ENCODE measurements at places on chromosomes 7 and 10. TPM values are rescaled to one million over a fixed set of nuclear protein-coding genes. Genes with fewer than 3 reads are reported as not detected.

DNA sequence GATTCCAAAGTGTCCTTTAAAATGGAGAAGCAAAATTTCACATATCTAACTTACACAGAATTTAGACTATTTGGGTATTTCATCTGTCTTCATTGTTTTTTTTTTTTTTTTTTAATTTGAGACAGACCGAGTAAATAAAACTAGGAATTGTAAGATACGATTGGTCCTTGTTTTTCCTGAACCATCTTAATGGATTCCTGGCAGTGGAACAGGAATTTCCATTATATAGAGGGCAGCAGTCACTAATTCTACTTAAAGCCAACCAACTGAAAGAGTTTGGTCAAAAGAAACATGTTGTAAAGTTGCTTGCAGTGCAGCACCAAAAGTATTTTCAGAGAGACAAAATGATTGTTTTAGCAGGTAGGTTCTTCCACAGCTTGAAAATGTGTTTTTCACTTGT is 72.5 kb upstream of the HGF start:
- H3K4me3 ChIP-seq, result no peak overlapping the region
- no peaks in the 10 kb centered on the region for H3K27me3 ChIP-seq
- no peaks in the 10 kb centered on the region for H3K4me1 ChIP-seq
- H3K27ac ChIP-seq, result no peak overlapping the region

- DNase-seq, result no peak
- H3K4me1 ChIP-seq, result peaks cover 4% of the 10 kb centered on the region
- no peaks in the 10 kb centered on the region for H3K27me3 ChIP-seq
- no peaks in the 10 kb centered on the region for H3K36me3 ChIP-seq
- no peak overlapping the region for H3K27ac ChIP-seq
- H3K4me3 ChIP-seq, result no peak overlapping the region
Measured at GRCh38 chr10:61752111-61753011, 89.6 kb downstream of the CABCOCO1 start.

GRCh38 chr7:123824754-123825067 is 20.3 kb upstream of the HYAL4 start:
- peaks cover 7% of the 10 kb centered on the region for H3K4me1 ChIP-seq
- no peaks in the 10 kb centered on the region for H3K36me3 ChIP-seq
- H3K27ac ChIP-seq, result no peak overlapping the region

DNA sequence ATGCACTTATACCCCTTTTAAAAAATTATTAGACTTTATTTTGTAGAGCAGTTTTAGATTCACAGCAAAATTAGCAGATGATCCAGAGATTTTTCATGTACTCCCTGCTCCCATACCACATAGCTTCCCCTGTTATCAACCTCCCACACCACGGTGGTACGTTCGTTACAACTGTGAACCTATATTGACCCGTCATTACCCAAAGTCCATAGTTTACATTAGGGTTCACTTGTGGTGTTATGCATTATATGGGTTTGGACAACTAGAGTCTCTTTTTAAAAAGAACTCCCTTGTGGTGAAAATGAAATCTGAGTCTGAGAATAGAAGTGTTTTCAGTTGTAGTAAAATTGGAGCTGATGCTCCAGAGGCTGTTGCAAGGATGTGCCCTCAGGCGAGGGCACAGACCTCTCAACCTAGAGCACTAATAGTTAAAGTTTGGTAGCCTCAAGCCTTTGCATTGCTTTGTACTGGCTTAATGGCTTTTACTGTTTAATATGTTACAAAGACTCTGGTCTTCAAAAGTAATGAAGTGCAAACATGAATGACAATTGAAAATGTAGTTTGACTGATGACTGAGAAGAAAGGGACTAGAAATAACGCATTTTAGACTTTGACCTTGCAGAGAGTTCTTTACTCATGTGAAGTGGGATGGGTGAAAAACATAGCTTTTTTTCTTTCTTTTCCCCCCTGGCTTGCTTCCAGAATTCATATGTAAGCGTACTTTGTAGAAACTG is 30.6 kb upstream of the CSTF2T start:
- no peaks in the 10 kb centered on the region for H3K4me1 ChIP-seq
- H3K27me3 ChIP-seq, result no peaks in the 10 kb centered on the region
- no peak overlapping the region for H3K27ac ChIP-seq

DNA sequence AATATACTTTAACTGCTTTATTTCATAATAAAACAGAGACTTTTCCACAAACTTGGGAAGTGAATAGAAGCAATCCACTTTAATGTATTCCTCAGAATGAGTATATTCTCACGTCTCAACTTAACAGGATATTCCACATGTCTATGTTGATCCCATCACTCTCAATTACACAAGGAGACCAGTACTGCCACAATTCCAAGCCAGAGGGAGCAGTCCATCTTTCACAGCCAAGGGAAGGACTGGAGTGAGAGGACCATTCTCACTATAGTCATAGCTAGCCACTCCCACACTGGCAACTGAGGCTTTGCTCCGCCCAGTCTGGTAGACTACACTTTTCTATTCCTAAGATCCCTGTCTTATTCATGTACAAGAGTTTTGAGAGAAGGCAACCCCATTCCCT is 553.9 kb downstream of the CNTNAP2 start:
- H3K36me3 ChIP-seq, result no peaks in the 10 kb centered on the region
- H3K27me3 ChIP-seq, result no peaks in the 10 kb centered on the region
- H3K4me1 ChIP-seq, result no peaks in the 10 kb centered on the region
- no peak overlapping the region for H3K4me3 ChIP-seq
- DNase-seq, result no peak

DNA sequence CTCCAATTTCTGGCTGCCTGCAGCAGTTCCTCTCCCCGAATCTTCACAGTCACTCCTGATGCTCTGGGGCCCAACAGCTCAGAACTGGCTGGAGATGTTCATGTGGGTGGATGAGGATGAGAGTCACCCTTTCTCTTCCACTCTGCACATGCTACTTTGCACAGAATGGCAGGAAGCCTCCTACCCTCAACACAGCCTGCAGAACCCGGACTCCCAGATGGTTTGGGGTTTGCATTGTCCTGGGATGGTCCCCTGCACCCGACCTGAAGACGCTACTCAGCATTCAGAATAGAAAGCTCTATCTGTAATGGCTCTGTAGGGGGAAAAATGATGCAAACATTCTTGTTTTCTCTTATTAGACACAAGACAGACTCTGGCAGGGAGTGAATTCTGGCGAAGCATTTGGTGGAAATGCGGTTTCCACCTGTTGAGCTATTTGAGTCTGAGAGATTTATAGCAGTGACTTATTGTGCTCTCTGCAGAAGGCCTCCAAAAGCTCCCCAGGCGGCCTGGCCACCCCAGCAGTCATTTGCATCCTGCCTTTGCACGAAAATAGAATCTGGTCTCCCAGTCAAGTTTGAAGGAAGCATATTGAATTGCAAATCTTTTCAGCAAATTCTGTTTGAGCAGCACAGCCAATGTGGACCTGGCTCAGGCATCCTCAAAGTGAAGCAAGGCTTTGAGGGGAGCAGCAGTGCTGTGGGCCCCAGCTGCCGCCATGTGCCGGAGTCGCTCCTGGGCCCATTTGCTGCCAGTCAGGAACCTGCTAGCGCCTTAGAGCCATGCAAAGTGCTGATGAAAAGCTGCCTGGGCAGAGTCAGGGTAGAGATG is 309.3 kb downstream of the TCERG1L start:
- no peak overlapping the region for H3K27ac ChIP-seq
- DNase-seq, result peak; percentile 25
- no peaks in the 10 kb centered on the region for H3K27me3 ChIP-seq
- no peak overlapping the region for H3K4me3 ChIP-seq
- H3K36me3 ChIP-seq, result no peaks in the 10 kb centered on the region
- H3K4me1 ChIP-seq, result no peaks in the 10 kb centered on the region

DNA sequence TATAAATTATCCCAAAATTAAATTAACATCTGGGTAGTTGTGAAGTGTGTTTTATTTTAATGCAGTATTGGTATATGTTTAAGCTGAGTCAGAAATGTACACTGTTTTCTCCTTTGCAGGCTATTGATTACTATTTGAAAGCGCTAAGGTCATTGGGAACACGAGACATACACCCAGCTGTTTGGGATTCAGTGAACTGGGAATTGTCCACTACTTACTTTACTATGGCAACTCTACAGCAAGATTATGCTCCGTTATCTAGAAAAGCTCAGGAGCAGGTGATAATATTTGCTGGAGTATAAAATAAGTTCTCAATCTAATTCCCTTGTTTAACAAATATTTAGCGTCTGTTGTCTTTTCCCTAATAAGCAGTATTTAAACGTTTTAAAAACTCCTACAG is 27.9 kb downstream of the EDRF1 start:
- no peaks in the 10 kb centered on the region for H3K4me1 ChIP-seq
- H3K27me3 ChIP-seq, result no peaks in the 10 kb centered on the region
- no peak overlapping the region for H3K27ac ChIP-seq
- DNase-seq, result no peak

- H3K27ac ChIP-seq, result peak overlapping the region; percentile 63
- H3K4me1 ChIP-seq, result peaks cover 31% of the 10 kb centered on the region
- peak overlapping the region; percentile 48 for H3K4me3 ChIP-seq
Measured at GRCh38 chr10:114526126-114526503, 121.8 kb upstream of the AFAP1L2 start.

GRCh38 chr10:99329554-99330346 is 594 bp downstream of the CNNM1 start:
- H3K4me1 ChIP-seq, result peaks cover 20% of the 10 kb centered on the region
- no peak overlapping the region for H3K27ac ChIP-seq
- no peaks in the 10 kb centered on the region for H3K36me3 ChIP-seq
- H3K4me3 ChIP-seq, result peak overlapping the region; percentile 62

DNA sequence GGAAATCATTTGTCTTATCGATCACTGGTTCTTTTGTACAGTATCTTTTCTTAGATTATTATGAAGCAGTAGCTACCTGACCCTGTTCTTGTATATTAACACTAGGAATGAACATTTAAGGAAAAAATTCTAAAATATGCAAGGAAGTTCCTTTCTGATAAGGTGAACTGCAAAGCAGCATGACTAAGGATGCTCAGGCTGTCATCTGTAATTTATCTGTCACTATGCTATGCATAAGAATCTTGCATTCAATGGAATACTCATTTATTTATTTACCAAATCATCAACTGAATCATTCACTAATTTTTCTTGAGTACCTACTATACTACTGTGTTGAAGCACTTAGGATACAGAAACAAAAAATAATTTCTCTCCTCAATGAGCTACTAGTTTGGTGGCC is 5.8 kb downstream of the GSDME start:
- no peak overlapping the region for H3K27ac ChIP-seq
- H3K36me3 ChIP-seq, result no peaks in the 10 kb centered on the region
- no peaks in the 10 kb centered on the region for H3K27me3 ChIP-seq
- DNase-seq, result no peak
- H3K4me1 ChIP-seq, result no peaks in the 10 kb centered on the region

DNA sequence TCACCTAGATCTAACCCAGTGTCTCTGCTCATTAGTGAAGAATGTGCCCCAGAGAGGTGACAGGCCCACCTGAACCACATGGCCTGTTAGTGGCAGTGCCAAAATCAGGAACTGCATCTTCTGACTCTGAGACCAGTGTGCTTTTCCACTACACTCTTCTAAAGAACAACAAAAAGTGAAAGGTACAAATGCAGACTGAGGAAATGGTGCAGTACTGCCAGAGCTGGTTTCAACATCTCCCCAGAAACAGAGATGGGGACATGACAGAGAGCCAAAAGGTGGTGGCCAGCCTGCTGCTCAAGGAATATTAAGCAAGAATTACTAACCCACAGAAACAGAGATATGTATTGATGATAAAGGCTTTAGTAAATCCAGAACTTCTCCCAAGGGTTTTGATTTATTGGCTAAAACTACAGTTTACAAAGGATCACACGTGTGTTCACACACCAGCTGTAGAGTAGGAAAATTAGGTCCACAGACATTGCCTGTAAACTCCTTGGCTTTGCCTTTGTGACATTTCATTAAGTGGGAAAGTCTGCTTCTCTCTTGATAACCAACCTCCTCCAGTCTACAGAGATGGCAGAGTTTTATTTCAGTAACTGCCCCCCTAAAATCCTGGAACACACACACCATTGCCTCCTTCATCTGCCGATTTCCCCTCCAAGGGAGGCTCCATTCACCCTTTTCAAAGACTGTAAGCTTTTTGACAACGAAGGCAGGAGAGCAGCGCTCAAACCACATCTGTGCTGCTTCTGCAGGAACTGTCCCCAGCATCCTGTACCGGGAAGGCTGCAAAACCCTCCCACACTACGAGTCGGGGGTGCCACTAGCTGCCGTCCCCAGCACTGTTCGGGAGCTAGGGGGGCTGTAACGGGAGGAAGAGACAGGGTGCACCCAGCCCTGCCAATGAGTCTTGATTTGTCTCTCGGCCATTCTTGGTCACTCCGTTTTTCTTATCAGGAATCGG is 29.8 kb downstream of the GSDME start:
- H3K27me3 ChIP-seq, result no peaks in the 10 kb centered on the region
- H3K4me3 ChIP-seq, result no peak overlapping the region
- peak; percentile 25 for DNase-seq
- H3K27ac ChIP-seq, result no peak overlapping the region
- H3K36me3 ChIP-seq, result no peaks in the 10 kb centered on the region

- H3K36me3 ChIP-seq, result no peaks in the 10 kb centered on the region
- peaks cover 33% of the 10 kb centered on the region for H3K4me1 ChIP-seq
- H3K27me3 ChIP-seq, result no peaks in the 10 kb centered on the region
- H3K4me3 ChIP-seq, result no peak overlapping the region
- H3K27ac ChIP-seq, result no peak overlapping the region
- no peak for DNase-seq
Measured at GRCh38 chr10:75406462-75407223, 5.1 kb upstream of the ZNF503 start.

DNA sequence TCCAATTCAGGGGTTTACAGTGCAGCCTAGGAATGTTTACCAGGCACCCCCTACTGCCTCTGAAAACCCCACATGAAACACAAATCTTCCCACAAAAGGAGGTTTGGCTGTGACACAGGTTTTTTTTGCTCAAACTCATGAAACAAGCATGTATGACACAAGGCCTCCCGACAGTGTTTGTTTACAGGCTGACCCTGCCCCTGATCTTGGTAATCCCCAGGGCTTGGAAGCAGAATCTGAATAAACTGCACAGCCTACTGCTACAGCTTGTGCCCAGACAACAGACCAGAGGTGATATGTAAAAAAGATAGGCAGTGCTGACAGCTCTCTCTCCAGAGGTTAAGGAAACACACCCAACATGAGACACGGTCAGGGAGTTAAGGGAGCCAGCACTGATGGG is 184.2 kb downstream of the KMT2E start:
- H3K4me1 ChIP-seq, result peaks cover 4% of the 10 kb centered on the region
- H3K36me3 ChIP-seq, result no peaks in the 10 kb centered on the region
- no peak for DNase-seq
- H3K27me3 ChIP-seq, result no peaks in the 10 kb centered on the region
- H3K27ac ChIP-seq, result no peak overlapping the region

- no peaks in the 10 kb centered on the region for H3K27me3 ChIP-seq
- H3K4me1 ChIP-seq, result no peaks in the 10 kb centered on the region
- H3K4me3 ChIP-seq, result no peak overlapping the region
- no peak overlapping the region for H3K27ac ChIP-seq
- H3K36me3 ChIP-seq, result peaks cover 7% of the 10 kb centered on the region
Measured at GRCh38 chr10:15120523-15120922, 23.4 kb downstream of the RPP38 start.

DNA sequence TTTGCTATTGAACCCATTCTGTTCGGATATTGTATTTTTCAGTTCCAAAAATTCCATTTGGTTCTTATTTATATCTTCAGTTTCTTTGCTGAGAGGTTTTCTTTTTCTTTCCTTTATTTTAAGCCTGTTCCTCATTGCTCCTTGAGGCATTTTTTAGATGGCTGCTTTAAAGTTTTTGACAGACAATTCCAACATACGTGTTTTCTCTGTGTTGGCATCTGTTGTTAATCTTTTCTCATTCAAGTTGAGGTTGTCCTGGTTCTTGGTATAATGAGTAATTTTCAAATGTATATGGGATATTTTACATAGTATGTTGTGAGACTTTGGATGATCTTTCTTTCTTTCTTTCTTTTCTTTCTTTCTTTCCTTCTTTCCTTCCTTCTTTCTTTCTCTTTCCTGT is 1078.0 kb upstream of the CELF2 start:
- H3K27me3 ChIP-seq, result no peaks in the 10 kb centered on the region
- no peaks in the 10 kb centered on the region for H3K4me1 ChIP-seq
- no peak for DNase-seq
- H3K36me3 ChIP-seq, result no peaks in the 10 kb centered on the region

SFTPA1 gene
- not detected for total RNA-seq

CCDC7 gene
- 3.3 TPM for total RNA-seq

EVX1 gene
- not detected for total RNA-seq

AKR1C8 gene
- not detected for total RNA-seq

MMD2 gene
- total RNA-seq, result not detected
